Fibroblast of skin of left biceps (primary cell): ENCODE measurements at places on chromosomes 6 and 20.

- DNase-seq: no peak
Observed at GRCh38 chr6:14423955-14424354, 306.4 kb downstream of the CD83 start.

DNA sequence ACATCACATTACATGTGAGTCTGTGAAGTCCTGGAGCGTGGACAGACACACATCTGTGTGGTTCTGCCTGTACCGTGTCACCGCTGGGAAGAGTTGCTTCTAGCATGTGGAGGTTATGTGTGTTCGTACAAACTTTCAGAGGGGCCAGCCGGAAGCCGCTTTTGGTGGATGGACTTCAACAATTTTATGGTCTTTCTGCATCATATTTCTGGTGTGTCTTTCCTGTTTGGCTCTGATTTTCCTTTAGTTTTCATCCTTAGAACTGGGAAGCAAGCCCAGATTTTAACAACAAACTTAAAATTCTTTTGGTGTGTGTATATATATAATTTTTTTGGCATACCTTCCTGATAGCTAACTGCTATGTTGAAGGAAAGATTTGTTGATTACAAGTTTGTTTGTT is 71.2 kb downstream of the TIAM2 start:
- peak; percentile 61 for DNase-seq

GRCh38 chr6:158042245-158042798 is 60.7 kb downstream of the SYNJ2 start:
- no peak for DNase-seq

DNA sequence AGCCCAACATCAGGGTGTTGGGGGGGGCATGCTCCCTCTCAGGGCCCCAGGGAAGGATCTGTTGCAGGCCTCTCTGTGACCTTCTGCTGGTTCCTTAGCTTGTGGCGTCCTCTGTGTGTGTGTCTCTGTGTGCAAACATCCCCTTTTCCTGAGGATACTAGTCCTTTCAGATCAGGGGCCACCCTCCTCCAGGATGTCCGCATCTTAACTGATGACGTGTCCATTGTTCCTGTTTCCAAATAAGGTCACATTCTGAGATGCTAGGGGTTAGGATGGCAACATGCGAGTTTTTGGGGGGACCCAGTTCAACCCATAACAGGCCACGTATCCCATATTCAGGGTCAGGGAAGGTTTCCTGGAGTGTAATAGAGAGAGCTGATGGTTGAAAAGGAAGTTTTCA is 40.9 kb downstream of the GMPR start:
- DNase-seq: no peak

- no peak for DNase-seq
Observed at GRCh38 chr6:170454512-170455285, 98.4 kb downstream of the PSMB1 start.

GRCh38 chr20:57167971-57168701 is 98.3 kb downstream of the BMP7 start:
- DNase-seq: no peak

GRCh38 chr6:49733680-49734079 is 10.5 kb downstream of the CRISP3 start:
- no peak for DNase-seq

DNA sequence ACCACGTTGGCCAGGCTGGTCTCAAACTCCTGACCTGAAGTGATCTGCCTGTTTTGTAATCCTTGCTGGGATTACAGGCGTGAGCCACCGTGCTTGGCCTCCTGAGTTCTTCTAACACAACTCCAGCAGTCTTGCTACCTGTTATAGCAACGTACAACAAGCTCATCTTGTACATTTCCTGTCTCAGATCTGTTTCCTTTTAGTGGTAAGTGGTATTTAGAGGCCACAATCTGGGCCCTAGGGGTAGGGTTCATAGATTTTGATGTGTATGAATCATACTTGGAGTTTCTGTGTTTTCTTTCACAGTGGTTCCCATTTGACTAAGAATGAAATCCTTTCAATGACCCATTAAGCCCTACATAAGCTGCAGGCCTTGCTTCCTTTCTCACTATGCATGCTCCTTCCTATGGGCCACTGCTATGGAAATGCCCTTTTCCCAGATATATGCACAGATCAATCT is 27.1 kb upstream of the SYNCRIP start:
- DNase-seq: no peak

- DNase-seq: no peak
Observed at GRCh38 chr20:49149281-49150045, 38.7 kb downstream of the STAU1 start.

DNA sequence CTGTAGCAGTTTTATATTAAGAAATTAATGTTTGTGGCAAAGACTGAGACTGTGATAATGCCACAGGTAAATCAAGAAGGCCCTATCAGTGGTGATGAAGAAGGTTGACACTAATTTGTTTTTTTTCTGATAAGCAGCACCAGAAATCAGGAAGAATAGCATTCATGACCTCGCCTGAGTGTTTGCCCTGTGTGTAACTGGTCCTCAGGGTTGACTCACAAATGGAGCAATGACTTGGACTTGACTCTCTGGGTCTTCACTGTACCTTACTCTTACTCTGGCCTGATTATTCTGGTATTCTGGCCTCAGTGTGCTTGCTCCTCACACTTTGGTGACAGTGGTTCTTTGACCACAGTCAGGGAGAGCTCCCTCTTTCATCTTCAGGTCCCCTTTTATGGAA is 243.9 kb downstream of the HAO1 start:
- no peak for DNase-seq

DNA sequence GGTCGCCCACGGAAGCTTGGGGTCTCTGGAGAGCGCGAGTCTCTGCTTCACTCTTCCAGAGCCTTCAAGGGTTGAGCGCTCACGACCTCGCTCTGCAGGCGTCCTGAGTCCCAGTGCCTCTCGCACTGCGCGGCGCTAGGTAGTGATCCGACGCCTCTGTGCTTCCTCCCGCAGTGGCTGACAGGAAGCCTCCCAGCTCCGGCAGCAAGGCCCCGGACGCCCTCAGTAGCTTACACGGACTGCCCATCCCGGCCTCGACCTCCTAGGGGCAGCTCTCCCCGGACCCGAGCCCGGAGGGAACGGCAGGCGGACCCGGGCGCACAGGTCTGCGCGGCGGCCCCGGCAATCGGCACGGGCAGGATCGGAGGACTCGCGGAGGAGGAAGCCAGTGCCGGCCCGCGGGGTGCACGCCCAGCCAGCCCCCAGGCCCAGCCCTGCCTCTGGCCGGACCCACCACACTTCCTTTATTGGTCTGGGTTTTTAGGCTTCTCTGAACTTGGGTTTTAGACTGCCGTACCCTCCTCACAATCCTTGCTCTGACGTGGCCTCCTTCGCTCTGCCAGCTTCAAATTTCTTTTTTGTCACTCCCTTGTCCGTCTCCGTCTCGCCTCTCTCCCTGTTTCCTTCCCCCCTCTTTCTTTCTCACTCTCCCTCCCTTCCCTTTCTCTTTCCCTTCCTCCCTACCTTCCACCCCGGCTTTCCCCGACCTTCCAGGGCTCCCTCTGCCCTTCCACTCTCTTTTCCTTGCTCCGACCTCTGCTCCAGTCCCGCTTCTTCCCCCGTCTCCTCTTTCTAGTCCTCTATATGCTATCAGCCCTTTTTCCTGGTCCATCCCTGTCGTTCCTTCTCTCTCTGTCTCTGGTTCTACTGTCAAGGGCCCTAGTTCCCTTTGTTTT is 9.1 kb downstream of the PAX1 start:
- no peak for DNase-seq

DNA sequence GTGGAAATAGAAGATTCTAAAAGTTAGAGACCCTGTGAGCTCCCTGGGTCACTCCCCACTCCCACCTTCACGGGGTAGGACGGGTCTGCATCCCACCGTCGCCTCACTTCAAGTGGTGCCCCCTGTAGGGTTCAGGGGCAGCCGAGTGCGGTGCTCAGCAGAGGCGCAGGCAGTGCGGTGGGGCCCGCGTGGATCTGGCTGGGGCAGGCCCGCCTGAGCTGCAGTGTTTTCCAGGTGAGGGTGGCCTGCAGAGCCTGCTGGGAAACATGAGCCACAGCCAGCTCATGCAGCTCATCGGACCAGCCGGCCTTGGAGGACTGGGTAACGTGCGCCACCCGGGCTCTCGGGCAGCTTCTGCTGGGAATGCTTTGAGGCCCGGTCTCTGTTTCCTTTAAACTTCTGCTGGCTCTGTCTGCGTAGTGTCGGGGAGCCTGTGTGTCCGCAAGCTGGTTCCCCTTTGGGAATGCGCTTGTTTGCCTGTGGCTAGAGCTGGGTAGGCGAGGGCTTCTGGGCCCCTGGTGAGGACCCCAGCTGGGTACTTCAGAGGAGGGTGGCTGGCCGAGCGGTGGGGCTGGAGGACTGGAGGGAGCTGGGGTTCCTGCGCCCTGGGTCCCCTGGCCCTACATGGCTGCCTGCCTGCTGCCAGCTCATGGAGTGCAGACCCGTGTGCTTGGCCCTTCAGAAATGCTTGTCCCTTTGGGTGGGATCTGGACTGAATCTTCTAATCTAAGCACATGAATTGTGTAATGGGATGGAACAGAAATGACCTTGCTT is 3.8 kb downstream of the ADRM1 start:
- DNase-seq: no peak

DNA sequence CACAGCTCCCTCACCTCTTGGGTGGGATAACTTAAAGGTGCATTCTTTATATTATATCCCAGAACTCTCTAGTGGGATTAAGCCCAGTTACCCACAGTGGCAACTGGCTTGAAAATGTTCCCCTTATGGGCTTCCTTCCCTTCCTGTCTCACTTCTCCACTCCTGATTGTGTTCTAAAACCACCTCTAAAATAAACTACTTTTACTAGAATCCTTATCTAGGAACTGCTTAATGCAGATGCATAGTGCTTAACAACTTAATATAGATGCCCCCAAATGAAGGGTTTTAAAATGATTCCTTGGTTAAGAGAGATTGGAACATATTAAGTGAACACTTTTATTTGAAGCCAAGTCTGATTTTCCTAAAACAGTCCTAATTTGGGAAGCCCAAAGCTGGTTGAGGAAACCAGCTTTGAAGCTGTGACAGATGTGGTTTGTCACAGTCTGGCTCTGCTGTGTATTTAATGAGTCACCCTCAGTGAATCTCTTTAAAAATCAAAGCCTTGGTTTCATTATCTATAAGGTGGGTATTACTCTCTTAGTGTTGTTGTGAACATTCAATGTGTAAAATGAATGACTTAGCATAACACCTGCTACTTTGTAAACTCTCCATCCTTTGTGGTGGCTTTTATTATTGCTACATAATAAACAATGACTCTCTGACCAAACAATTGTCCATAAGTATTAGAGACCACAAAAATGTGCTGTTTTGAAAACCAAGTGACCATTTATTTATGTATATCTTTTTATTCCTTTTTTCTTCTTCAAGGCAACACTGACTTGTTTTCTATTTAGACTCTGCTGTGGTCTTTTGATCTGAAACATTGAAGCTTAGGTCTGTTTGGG is 24.4 kb downstream of the PLCB1 start:
- no peak for DNase-seq

DNA sequence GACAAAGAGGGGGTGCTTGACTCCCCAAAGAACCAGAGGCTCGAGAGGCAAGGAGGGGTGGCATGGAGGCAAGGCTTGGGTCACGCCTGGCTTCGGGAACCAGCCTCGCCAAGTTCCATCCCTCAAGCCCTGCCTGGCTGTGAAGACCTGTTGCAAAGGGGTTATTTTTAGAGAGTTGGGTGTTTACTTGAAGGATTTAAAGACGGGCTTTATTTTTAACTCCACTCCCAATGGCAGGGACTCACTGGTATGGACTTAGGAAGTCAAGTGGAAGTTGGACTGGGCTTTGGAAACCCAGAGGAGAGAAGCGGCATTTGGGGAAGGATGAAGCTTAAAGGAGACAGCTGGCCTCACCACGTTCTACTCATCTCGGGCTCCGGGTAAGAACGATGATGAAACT is 43.1 kb downstream of the JPH2 start:
- no peak for DNase-seq

DNA sequence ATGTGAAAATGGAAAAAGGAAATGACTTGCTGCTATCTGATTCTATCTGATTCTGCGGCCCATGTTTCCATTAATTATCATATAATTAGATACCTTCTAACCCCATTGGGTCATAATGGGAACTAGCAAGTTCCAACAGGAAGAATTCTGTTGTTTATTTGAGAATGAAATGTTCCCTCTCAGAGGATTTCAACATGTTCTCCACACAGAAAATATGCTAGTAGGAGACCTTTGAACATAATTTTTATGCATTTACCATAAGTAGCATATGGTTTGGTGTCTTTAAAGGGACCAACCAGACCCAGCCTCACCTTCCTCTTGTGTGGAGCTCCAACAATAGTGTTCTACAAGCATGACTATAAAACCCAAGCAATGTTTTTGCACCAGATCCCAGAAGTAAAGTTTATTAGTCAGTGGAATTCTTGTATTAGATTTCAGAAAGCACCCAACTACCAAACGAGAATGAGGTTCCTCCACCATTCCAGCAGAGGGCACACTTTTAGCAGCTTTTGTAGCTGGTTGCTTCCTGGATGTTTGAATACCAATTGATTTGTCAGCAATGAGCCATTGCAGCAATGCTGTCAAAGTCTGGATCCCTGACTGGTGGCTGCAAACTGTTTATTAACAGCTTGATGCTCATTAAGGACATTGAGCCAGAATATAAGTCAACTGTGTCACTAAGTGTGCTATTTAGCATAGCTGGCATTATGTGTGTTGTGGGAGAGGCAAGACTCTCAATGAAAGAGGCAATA is 143.6 kb upstream of the GJE1 start:
- peak; percentile 58 for DNase-seq

DNA sequence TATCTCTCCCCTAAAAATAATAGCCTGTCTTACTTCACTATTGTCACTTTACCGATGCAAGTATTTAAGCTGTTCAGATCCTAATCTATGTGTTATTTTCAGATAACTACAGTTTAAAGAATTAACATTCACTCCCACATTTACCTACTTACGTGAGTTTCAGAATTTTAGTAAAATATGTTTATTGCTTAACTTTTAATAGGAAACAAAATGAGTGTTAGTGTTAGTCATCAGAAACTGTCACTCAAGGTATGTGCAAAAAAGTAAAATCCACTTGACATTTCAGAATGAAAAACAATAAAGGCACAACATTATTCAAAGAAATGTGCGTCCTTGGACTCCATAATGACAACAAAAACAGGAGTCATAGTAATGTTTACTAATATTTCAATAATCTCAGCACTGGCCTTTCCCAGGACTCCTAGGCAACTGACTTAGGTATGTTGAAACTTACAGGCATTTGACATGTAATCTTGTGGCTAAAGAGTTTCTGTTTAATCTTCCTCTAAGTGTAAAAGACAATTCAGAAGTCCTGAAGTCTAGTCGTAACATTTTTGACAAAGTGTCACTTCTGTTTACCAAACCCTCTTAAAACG is 4.5 kb downstream of the ATXN1 start:
- no peak for DNase-seq

GRCh38 chr6:71621918-71622519 is 264.3 kb upstream of the RIMS1 start:
- DNase-seq: no peak

- DNase-seq: no peak
Observed at GRCh38 chr20:6863798-6864201, 96.3 kb downstream of the BMP2 start.

GRCh38 chr6:17768388-17768787 is 61.7 kb upstream of the NUP153 start:
- DNase-seq: no peak

DNA sequence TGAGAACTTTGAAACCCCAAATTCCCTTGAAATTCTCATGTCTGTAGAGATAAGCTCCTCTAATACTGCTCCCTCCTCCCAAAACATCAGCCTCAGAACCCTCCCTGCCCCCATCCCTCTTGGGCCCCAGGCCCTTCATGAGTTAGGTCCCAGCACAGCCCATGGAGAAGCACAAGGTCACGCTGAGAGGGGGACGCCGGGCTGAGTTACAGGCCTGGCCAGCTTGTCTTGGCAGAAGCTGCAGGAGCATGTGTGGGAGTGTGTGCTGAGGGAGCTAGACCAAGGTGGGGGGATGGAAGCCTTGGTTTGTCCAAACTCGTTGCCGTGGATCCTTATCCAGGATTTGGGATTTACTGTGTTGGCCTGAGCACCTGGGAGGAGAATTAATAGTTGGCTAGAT is 8.5 kb upstream of the PTCRA start:
- no peak for DNase-seq
